ENCODE measurements at places on chromosomes 7 and 10. TPM values are rescaled to one million over a fixed set of nuclear protein-coding genes. Genes with fewer than 3 reads are reported as not detected.

AGR2 gene
- total RNA-seq = not detected

VGF gene
- 0.66 TPM for total RNA-seq

MORN4 gene
- 6.4 TPM for total RNA-seq

TEX47 gene
- total RNA-seq = not detected

SPDYE16 gene
- 0.17 TPM for total RNA-seq

- H3K4me3 ChIP-seq = no peak overlapping the region
- no peak overlapping the region for H3K27ac ChIP-seq
- peaks cover 9% of the 10 kb centered on the region for H3K36me3 ChIP-seq
- H3K27me3 ChIP-seq = no peaks in the 10 kb centered on the region
- DNase-seq = no peak
Measured at GRCh38 chr10:33229949-33230267, 104.6 kb downstream of the NRP1 start.

DNA sequence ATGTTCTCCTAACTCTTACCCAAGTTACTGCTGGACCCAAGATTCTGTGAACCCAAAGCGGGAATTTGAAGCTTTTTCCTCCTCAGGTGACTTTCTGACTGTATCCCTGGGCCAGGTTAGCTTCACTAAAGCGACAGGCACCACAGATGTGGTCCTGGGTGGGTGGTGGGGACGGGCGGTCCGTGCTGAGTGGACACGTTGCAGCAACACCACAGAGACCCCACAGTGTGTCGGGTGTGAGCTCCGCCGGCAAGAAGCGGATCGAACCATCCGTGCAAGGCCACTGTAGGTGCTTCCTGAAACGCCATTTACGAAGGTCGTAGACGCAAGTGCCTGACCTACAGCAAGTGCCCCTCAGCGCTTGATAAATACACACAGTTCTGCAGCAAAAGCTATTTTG, 325.9 kb downstream of the ADARB2 start:
- H3K4me3 ChIP-seq = no peak overlapping the region
- DNase-seq = no peak
- H3K27ac ChIP-seq = no peak overlapping the region
- H3K4me1 ChIP-seq = no peaks in the 10 kb centered on the region
- no peaks in the 10 kb centered on the region for H3K36me3 ChIP-seq

- H3K27ac ChIP-seq = no peak overlapping the region
- H3K4me3 ChIP-seq = no peak overlapping the region
- no peak for DNase-seq
- no peaks in the 10 kb centered on the region for H3K27me3 ChIP-seq
- H3K4me1 ChIP-seq = no peaks in the 10 kb centered on the region
Measured at GRCh38 chr7:157482517-157483087, 145.8 kb downstream of the DNAJB6 start.

DNA sequence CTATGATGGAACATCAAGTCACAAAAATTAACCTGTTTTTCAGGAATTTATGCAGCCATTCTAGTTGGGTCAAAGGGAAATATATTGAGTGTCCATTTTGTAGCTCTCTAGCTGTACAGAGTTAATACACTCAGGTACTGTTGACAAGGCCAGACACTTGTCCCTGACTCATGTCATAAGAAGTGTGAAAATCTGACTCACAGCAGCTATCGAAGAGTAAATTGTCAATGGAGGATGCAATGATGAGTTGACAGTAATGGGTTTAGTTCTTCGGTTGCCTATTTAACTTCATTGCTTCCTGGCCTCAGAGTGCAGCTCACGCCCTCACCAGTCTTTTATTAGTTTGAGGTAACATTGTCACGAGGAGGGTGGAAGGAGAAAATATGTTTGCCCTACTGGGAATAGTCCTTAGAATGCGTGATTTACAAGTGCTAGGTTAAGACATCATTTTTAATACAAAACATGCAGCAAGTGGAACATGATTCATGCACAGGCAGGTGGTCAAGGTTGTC, 255.1 kb downstream of the XPNPEP1 start:
- no peak for DNase-seq
- H3K4me3 ChIP-seq = no peak overlapping the region
- no peaks in the 10 kb centered on the region for H3K36me3 ChIP-seq
- H3K27me3 ChIP-seq = no peaks in the 10 kb centered on the region
- no peaks in the 10 kb centered on the region for H3K4me1 ChIP-seq
- H3K27ac ChIP-seq = no peak overlapping the region

DNA sequence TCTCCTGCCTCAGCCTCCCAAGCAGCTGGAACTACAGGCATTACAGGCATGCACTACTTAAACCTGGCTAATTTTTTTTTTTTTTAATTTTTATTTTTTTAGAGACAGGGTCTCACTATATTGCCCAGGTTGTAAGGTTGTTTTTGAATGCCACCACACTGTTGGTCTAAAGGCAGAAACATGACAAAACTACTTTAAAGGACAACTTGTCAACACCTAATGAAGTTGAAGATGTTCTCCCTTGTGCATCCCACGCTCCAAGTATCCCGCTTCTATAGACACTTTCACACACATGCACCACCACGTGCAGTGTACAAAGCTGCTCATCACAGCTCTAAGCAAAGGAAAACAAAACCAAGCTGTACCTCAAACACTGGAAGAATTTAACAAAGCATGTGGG, 226.4 kb downstream of the FGFR2 start:
- no peaks in the 10 kb centered on the region for H3K4me1 ChIP-seq
- no peaks in the 10 kb centered on the region for H3K27me3 ChIP-seq
- no peak for DNase-seq
- H3K4me3 ChIP-seq = no peak overlapping the region
- no peak overlapping the region for H3K27ac ChIP-seq
- no peaks in the 10 kb centered on the region for H3K36me3 ChIP-seq

DNA sequence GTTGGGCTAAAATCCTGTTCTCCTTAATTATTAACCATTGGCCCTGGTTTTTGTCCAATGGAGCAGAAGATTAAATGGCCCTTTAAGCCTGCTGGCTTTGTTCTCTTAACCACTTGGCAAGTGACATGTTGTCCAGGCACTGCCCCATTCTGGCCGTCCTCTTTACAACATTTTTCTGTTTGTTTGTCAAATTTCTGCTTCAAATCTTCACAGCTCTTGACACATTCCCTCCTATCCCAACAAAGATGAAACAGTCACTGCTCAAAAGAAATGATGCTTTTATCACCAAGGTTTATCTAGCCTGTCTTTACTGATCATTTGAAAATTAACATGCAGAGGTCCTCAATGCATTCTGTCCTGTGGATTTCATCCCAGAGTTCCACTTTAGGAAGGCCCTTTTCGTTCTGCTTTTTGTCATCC, 700.4 kb downstream of the KCNMA1 start:
- no peak for DNase-seq
- no peak overlapping the region for H3K27ac ChIP-seq
- H3K27me3 ChIP-seq = no peaks in the 10 kb centered on the region
- no peak overlapping the region for H3K4me3 ChIP-seq

DNA sequence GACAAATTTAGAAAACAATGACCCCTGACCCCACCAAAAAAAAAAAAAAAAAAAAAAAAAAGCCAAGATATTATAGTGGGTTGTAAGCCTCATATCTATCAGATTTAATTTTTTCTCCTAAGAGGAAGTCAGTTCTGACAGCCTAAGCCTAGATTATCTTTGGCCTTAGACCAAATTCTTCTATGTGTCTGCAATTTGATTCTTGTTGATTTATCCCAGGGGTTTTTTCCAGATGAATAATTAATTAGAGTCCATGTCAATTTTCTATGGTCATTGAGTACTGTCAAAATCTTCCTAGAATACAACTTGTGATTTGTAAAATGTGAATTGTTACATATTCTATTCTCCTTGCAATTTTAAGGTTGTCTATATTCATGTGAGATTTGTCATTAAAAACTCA, 151.6 kb upstream of the CACNA2D1 start:
- no peak overlapping the region for H3K4me3 ChIP-seq
- no peaks in the 10 kb centered on the region for H3K36me3 ChIP-seq
- H3K27ac ChIP-seq = no peak overlapping the region
- H3K27me3 ChIP-seq = no peaks in the 10 kb centered on the region
- no peaks in the 10 kb centered on the region for H3K4me1 ChIP-seq

DNA sequence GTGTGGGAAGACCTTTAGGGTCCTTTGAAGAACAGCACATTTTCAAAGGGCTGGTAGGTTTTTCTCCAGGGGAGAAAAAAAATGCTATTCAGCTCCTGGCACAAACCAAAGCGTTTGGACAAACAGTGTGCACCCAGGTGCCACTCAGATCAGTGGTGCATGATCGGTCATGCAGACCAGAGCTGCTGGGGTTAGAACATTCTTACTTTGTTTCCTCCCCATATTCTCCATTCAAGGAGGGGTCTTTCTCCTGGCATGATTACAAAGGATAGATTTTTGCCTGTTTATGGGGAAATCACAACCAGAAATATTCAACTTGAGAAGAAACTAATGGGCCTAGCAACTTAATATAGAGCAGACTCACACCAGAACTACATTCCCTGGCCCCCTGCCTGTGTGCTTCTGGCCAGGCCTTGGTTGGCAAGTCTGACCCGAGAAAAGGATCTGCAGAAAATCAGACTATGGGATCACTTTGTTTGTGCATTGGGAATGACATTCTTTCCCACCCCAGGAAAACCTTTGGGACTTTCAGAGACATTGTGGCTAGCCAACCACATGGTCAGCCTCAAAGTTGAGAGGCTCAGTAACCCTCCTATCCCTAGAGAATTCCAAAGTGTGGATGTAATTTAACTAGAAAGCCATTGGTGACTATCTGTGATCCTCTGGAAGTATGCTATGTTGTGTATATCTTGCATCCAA, 82.3 kb upstream of the FGL2 start:
- no peaks in the 10 kb centered on the region for H3K4me1 ChIP-seq
- no peak overlapping the region for H3K27ac ChIP-seq
- H3K36me3 ChIP-seq = no peaks in the 10 kb centered on the region
- DNase-seq = no peak
- H3K27me3 ChIP-seq = no peaks in the 10 kb centered on the region
- no peak overlapping the region for H3K4me3 ChIP-seq

DNA sequence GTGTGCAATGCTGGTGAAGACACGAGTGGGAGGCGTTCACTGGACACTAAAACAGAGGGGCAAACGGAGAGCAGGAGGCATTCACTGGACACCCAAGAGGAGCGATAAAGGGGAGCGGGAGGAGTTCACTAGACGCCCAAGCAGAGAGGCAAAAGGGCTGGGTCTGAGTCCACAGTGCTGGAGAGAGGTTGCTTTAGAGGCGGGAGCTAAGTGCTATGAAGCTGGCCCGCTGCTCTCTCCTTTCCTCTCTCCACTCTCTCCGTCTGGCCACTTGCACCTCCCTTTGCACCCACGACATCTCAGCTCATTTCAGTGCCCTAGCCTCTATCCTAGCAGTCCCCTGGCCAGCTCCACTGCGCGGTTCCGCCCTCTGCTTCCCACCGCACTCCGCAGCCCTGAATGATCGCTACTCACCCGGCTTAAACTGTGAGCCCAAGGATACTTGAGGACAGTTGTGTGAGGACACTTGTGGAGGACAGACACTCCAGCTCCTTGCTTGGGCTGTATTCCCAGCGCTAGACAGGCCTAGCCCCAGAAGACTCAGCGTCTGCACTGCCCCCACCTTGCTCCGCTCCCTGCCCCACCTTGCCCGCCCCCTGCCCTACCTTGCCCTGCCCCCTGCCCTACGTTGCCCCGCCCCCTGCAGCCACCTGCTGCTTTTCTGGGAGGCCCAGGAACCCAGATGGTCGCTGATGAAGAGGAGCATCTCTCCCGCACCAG, 78.8 kb upstream of the CPXM2 start:
- H3K27me3 ChIP-seq = no peaks in the 10 kb centered on the region
- no peak overlapping the region for H3K4me3 ChIP-seq
- DNase-seq = no peak
- H3K27ac ChIP-seq = no peak overlapping the region

- H3K4me1 ChIP-seq = no peaks in the 10 kb centered on the region
- H3K27me3 ChIP-seq = no peaks in the 10 kb centered on the region
- DNase-seq = no peak
- H3K27ac ChIP-seq = no peak overlapping the region
- H3K36me3 ChIP-seq = peaks cover 5% of the 10 kb centered on the region
Measured at GRCh38 chr10:5645944-5646617, 20.3 kb downstream of the ASB13 start.

- H3K4me1 ChIP-seq = peaks cover 2% of the 10 kb centered on the region
- DNase-seq = no peak
- H3K4me3 ChIP-seq = no peak overlapping the region
- peaks cover 27% of the 10 kb centered on the region for H3K36me3 ChIP-seq
Measured at GRCh38 chr7:99622596-99622995, 5.8 kb downstream of the ZSCAN25 start.

GRCh38 chr10:95346715-95347401, 56.1 kb upstream of the PDLIM1 start:
- peak; percentile 57 for DNase-seq
- no peaks in the 10 kb centered on the region for H3K27me3 ChIP-seq
- H3K27ac ChIP-seq = no peak overlapping the region
- H3K36me3 ChIP-seq = no peaks in the 10 kb centered on the region

- no peak overlapping the region for H3K27ac ChIP-seq
- H3K4me3 ChIP-seq = no peak overlapping the region
- no peaks in the 10 kb centered on the region for H3K27me3 ChIP-seq
- no peaks in the 10 kb centered on the region for H3K4me1 ChIP-seq
- peaks cover 3% of the 10 kb centered on the region for H3K36me3 ChIP-seq
- no peak for DNase-seq
Measured at GRCh38 chr10:72105710-72106109, 17.4 kb upstream of the SPOCK2 start.

- H3K4me3 ChIP-seq = no peak overlapping the region
- H3K27ac ChIP-seq = peak overlapping the region; percentile 71
- H3K27me3 ChIP-seq = no peaks in the 10 kb centered on the region
Measured at GRCh38 chr10:59098831-59099452, 77.5 kb upstream of the PHYHIPL start.

- H3K4me1 ChIP-seq = no peaks in the 10 kb centered on the region
- no peak overlapping the region for H3K27ac ChIP-seq
- H3K4me3 ChIP-seq = no peak overlapping the region
- no peak for DNase-seq
- no peaks in the 10 kb centered on the region for H3K27me3 ChIP-seq
- H3K36me3 ChIP-seq = no peaks in the 10 kb centered on the region
Measured at GRCh38 chr7:69018200-69018599, 580.1 kb upstream of the AUTS2 start.
